Esophagus squamous epithelium (tissue), 5 donors: ENCODE measurements at places on chromosomes 12 and 14.

DNA sequence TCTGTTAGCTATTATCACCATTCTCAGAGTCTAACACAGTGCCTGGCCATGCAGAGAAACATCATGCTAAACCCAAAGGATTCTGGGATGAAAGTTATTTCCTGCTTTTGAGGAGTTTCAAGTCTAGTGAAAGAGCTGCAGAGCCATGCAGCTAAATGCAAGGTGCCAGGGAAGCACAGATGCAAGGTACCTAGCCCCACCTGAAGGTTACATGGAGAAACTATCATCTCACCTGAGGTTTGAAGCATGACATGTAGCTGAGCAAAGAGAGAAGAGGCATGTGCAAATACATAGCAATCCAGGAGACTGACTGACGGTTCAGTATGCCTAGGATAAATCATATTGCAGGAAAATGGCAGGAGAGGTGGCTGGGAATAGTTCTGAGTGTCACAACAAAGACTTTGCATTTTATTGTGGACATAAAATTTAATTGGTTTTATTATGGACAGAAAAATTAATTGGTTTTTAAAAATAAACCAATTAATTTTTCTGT is 170.4 kb downstream of the PRKD1 start:
- DNase-seq, result no peak

GRCh38 chr12:124673801-124674617 is 106.6 kb upstream of the NCOR2 start:
- no peak for DNase-seq

DNA sequence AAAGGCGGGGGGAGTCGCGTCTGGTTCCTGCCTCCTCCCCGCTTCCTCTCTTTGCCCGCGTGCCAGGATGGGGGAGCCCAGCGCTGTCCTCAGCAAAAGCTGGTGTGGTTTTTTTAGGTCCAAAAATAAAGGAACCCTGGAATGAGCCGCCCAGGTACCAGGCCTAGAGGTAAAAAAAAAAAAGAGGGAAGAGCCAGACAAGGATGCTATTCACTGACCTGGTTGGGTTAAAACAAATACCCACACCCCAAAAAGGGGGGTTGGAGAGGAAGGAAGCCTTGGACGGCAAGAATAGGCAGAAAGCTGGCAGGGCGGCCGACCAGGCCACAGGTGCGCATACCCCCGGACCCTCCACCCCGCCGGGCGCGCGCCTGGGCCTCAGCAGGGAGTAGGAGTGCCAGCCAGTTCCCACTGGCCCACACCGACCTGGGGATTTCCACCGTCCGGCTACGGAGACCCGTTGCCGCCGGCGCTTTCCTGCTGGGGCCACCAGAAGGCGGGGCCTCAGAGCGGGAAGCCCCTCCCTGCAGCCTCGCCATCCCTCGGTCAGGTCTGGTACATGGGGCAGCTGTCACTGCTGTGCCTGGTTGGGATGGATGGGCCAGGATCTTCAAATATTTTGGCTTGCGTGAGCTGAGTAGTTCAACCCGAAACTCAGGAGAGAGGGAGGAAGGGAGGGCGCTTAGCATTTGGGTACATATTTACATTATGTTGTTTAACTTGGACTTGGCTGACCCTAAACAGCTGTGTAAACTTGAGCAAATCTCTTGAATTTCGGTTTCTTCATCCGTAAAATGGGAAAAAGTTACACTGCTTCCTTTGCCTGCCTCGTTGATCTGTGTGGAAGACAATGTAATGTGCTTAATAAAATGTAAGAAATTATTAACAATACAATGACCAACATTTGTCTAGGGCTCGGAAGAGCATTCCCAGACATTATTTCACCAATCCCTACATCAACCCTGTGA is 5.4 kb upstream of the IRF2BPL start:
- DNase-seq, result no peak

DNA sequence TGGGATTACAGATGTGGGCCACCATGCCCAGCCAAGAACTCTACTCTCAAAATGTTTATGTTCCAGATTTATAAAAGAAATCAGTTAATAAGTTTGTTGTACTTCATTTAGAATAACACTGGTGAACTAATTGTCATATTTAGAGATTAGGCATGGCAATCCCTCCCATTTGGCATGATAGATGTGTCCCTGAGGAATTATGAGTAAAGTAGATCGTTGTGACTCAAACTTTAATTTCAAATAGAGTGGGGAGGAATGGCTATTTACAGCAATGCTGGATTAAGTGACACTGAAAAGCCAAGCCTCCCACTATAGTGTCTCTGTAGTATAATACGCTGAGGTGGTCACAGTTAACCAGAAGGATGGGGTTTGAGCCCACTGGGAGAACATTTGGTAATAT is 39.3 kb upstream of the RTRAF start:
- DNase-seq, result no peak

DNA sequence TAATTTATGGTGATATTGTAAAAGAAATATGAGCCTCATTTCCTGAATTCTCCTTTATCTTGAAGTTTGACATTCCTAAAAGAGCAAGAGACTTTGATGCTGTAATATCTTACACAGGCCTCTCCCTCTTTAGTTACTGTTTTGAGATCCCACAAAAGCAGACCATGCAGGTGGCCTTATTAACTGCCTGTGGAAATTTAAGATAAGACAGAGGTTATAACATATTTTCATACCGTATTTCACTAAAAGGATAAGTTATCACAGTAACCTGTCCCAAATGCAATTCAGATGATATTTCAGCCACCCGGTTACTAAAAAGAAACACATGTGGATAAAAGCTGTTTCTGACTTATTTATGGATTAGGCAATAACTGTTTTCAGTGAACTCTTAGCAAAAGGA is 150.1 kb downstream of the NAV3 start:
- no peak for DNase-seq
